ENCODE measurements at places on chromosomes 4 and X.

GRCh38 chrX:20253232-20253543 lies 13.5 kb downstream of the RPS6KA3 start:
- DNase-seq: no peak

DNA sequence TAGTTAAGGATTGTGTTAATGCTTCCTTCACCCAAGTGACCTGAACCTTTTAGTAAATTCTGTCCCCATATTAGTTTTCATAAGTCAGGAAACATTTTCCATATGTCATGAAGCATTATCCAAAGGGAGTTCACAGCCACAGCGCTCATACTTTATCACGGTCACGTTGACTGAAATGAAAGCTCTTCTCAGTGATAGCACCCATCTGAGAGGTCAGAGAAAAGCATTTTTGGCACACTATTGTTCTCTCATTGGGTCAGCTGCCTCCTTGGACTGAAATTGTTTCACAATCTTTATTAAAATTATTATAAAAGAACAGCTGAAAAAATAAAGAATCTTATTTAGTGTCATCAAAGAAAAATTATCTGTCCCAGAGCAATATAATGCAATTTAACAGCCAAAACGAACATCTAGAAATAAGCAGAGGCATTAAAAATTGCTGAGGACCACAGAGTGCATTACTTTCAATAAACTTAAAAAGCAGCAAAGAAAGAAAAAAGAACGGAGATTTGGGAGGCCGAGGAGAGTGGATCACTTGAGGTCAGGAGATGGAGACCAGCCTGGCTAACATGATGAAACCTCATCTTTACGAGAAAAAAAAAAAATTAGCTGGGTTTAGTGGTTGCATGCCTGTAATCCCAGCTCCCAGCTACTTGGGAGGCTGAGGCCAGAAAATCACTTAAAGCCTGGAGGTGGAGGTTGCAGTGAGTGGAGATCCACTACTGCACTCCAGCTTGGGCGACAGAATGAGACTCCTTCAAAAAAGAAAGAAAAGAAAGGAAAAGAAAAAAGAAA lies 680.8 kb upstream of the FAM241A start:
- DNase-seq: no peak

DNA sequence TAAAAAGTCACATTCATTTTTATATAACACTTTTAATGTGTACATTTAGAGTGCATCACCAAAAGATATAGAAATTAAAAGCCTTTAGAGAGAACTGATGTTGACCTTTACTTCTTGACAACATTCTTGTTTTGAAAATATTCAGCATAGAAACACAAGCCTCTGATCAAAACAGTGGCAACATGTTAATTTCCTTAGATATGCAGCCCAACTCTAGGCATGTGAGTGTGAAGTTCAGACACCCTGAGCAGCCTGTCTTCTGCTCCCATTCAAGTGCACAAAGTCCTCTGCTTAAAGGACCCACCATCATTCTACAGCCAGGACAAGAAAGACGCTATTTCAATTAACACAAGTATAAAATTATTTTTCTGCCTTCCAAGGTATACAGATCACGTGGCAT lies 60.0 kb downstream of the PPP3CA start:
- DNase-seq: no peak

GRCh38 chr4:1058198-1058996 lies 47.0 kb downstream of the FGFRL1 start:
- no peak for DNase-seq

GRCh38 chr4:1171311-1172227 lies 814 bp downstream of the SPON2 start:
- DNase-seq: peak; percentile 38

GRCh38 chr4:108172231-108172752 lies 3.6 kb upstream of the LEF1 start:
- no peak for DNase-seq

DNA sequence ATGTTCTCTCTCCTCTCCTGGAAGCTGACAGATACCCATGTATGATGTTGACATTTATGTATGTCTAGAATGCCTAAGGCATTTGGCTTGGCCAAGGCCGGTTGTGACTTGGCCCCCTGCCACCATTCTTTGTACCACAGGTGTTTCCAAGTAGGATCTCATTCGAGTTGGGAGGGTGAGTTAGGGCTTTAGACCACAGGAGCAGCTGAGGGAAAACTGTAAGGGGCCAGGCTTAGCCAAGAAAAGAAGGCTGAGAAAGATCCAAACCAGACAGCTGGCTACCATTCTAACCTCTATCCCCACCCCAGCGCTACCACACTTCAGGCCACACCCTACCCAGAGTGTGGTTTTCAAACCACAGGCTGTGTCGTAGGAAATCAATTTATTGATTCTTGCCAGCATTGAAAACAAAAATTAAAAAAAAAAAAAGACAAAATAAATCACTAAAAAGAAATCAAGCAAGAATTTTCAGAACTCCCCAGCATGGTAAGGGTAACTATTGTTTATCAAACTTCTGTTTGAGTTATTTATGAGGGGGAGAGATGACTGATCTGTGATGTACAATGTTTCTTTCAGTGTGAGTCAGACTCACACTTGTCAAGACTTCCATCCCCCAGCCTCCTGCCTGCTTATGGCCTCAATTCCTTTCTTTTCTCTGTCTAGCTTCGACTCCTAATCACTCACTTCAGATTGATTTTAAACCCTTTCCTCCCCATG lies 9.9 kb downstream of the TMSB4X start:
- no peak for DNase-seq

GRCh38 chr4:70706516-70706915 lies 15.2 kb upstream of the RUFY3 start:
- DNase-seq: no peak

DNA sequence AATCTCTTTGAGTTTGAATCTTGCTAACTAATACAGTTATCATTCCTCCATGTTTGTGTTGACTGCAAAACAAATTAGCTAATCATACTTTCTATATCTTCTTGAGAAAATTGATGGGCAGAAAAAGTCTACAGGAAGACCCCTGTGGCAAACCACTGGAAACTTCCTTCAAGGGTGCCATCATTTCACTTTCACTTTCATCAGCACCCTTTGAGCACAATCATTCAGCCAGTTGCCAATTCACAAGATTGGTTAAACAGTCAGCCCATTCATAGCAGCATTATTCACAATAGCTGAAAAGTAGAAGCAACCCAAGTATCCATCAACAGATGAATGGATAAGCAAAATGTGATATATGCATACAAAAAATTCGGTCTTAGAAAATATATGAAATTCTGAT lies 101.5 kb downstream of the CCDC160 start:
- DNase-seq: no peak

DNA sequence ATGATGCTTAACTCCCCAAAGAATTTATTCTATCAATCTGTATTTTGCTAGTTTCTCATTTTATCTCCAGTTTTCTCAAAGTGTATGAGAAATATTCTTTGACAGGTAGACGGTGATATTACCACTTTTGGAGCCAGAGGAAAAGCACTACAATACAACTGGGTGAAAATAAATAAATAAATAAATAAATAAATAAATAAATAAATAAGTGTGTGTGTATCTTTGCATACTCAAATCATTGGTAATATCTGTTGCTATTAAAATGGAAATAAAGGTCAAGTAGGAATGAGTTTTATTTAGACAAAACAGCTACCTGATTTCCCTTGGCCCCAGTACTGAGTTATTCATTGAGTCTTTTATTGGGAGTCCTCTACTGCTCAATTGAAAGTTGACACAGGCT lies 114.3 kb downstream of the RBMX2 start:
- DNase-seq: no peak

DNA sequence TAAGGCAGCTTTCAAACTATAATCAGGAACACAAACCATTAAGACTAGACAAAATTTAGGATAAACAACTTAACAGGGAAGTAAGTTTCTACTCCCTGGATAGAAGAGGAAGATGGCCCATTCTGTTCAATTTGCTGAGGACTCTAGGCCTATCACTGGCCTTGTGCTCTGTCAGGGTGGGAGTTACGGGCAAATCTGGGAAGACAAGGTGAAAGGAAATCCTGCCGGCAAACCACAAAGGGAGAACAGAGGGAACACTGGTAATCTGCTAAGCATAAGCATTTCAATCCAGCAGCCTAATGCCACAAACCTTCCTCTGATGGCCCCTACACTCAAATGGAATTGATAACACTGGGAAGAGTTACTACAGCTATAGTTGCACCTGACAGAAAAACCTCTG lies 8.3 kb downstream of the GPR82 start:
- DNase-seq: no peak

GRCh38 chr4:140807491-140808252 lies 51.5 kb upstream of the TBC1D9 start:
- no peak for DNase-seq

DNA sequence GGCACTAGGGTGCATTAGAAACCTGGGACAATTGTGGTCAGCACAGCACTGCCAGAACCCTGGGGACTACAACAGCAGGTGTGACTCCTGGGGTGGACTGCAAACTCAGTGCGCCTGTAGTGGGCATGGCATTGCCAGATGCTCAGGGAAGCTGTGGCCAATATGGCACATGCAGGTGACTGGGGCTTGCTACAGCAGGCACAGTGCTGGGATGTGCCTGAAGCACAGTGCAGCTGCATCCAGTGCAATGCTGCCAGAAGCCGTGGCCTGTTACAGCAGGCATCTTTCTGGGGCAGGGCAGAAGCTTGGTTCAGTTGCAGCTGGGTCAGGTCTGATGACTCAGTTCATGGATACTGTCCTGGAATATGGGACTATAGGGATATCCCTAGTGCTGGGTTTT lies 445.8 kb downstream of the CCSER1 start:
- no peak for DNase-seq

- no peak for DNase-seq
These were observed 380.4 kb upstream of the CPEB2 start for GRCh38 chr4:14621731-14622463.

DNA sequence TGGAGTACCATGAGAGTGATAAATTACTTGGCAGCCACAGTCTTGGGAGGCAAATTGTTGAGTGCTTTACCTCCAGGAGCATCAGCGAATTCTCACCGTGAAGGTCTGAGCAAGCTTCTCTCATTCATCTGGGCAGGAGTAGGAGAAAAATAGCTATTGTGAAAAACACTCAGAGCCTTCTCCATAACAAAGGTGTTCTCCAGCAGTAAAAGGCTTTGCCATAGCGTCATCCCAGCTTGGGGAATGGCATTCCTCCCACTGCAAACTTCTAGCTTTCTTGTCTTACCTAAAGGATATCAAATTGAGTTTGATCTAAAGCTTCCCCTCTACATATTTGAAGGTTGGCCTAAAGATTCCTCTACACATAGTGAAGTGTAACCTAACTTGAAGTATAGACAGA lies 29.8 kb upstream of the MAGEA11 start:
- DNase-seq: no peak

Measured in activated CD4-positive, alpha-beta T cell treated with anti-CD3 and anti-CD28 coated beads for 24 hours (primary cell).